Activated CD8-positive, alpha-beta memory T cell treated with anti-CD3 and anti-CD28 coated beads, Interleukin-2, amount 10 ng/mL, durations not matched to agents 7 days and 5 days (primary cell): ENCODE measurements at places on chromosomes 3 and 15. TPM values are rescaled to one million over a fixed set of nuclear protein-coding genes. Genes with fewer than 3 reads are reported as not detected.

GRCh38 chr15:71734709-71735384 is 75.5 kb upstream of the NR2E3 start:
- peaks cover 13% of the 10 kb centered on the region for H3K27me3 ChIP-seq
- no peak overlapping the region for H3K27ac ChIP-seq
- no peak overlapping the region for H3K4me3 ChIP-seq
- no peaks in the 10 kb centered on the region for H3K4me1 ChIP-seq
- no peaks in the 10 kb centered on the region for H3K36me3 ChIP-seq

The P2RY14 gene
- 4.7 TPM for total RNA-seq

- H3K36me3 ChIP-seq: no peaks in the 10 kb centered on the region
- H3K27me3 ChIP-seq: peaks cover 44% of the 10 kb centered on the region
- H3K4me3 ChIP-seq: peak within 1 kb of the TSS; percentile 83
- H3K27ac ChIP-seq: peak within 1 kb of the TSS; percentile 76
- H3K4me1 ChIP-seq: peaks cover 21% of the 10 kb centered on the region
Observed at GRCh38 chr15:51622604-51623370, at the start of gene DMXL2. TSS of gene DMXL2 (minus strand) at chr15:51622771. CDS start at chr15:51622545, 226 bp downstream.

- no peak overlapping the region for H3K27ac ChIP-seq
- no peak overlapping the region for H3K4me3 ChIP-seq
- H3K27me3 ChIP-seq: peaks cover 28% of the 10 kb centered on the region
Observed at GRCh38 chr3:13461169-13462124, 18.7 kb upstream of the HDAC11 start.

DNA sequence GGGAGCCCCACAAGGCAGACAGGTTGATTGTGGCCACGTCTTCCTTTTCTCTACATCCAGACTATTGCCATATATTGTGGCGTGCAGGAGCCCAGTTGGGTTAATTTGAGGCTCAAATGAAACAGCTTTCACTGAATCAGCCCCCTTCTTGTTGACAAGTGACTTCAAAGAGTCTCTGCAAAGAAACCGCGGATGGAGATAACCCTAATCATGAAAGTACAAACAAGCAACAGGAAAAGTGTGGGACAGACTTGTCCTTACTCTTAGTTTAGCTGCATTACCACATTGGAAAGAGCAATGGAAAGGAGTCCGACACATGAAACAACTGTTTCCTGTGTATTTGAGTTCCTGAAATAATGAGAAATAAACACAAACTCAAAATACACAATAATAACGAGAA is 3.3 kb downstream of the TMEM40 start:
- no peak for DNase-seq
- H3K4me1 ChIP-seq: peaks cover 7% of the 10 kb centered on the region
- H3K36me3 ChIP-seq: no peaks in the 10 kb centered on the region
- no peak overlapping the region for H3K27ac ChIP-seq
- peaks cover 23% of the 10 kb centered on the region for H3K27me3 ChIP-seq

- DNase-seq: no peak
- H3K27ac ChIP-seq: no peak overlapping the region
- no peaks in the 10 kb centered on the region for H3K36me3 ChIP-seq
- no peaks in the 10 kb centered on the region for H3K27me3 ChIP-seq
Observed at GRCh38 chr3:148646126-148646665, 51.5 kb upstream of the AGTR1 start.

- DNase-seq: no peak
- peaks cover 74% of the 10 kb centered on the region for H3K4me1 ChIP-seq
- H3K27me3 ChIP-seq: no peaks in the 10 kb centered on the region
- H3K27ac ChIP-seq: peak overlapping the region; percentile 80
Observed at GRCh38 chr3:66481071-66482017, 19.5 kb downstream of the LRIG1 start.

DNA sequence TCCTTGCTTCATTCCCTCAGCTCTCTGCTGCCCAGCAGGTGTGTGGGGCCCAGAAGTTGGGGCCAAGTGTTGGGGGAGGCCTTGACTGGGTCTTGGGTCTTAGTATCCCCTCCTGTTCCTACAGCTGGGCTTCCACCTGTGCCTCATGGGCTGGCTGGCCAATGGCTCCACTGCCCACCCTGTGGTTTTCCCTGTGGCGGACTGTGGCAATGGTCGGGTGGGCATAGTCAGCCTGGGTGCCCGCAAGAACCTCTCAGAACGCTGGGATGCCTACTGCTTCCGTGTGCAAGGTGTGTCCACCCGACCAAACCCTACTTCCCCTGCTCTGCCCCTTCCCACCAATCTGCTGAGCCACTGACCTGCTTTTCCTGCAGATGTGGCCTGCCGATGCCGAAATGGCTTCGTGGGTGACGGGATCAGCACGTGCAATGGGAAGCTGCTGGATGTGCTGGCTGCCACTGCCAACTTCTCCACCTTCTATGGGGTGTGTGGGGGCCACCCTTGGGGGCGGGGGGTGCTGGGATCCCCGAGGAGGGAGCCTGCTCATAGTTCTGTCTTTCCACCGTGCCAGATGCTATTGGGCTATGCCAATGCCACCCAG is 10.9 kb downstream of the NT5DC2 start:
- peaks cover 5% of the 10 kb centered on the region for H3K36me3 ChIP-seq
- no peak for DNase-seq
- no peaks in the 10 kb centered on the region for H3K27me3 ChIP-seq
- no peaks in the 10 kb centered on the region for H3K4me1 ChIP-seq

- peaks cover 1% of the 10 kb centered on the region for H3K36me3 ChIP-seq
- H3K27me3 ChIP-seq: no peaks in the 10 kb centered on the region
- H3K4me3 ChIP-seq: no peak overlapping the region
- H3K27ac ChIP-seq: no peak overlapping the region
Observed at GRCh38 chr15:89052474-89052873, 35.8 kb upstream of the ABHD2 start.

- no peak overlapping the region for H3K27ac ChIP-seq
- H3K4me1 ChIP-seq: peaks cover 20% of the 10 kb centered on the region
- no peak overlapping the region for H3K4me3 ChIP-seq
- H3K27me3 ChIP-seq: no peaks in the 10 kb centered on the region
- H3K36me3 ChIP-seq: peaks cover 9% of the 10 kb centered on the region
Observed at GRCh38 chr3:151890721-151891141, 17.3 kb downstream of the SUCNR1 start.

The SLC28A2 gene
- not detected for total RNA-seq

The GOLGA6L7 gene
- total RNA-seq: not detected

DNA sequence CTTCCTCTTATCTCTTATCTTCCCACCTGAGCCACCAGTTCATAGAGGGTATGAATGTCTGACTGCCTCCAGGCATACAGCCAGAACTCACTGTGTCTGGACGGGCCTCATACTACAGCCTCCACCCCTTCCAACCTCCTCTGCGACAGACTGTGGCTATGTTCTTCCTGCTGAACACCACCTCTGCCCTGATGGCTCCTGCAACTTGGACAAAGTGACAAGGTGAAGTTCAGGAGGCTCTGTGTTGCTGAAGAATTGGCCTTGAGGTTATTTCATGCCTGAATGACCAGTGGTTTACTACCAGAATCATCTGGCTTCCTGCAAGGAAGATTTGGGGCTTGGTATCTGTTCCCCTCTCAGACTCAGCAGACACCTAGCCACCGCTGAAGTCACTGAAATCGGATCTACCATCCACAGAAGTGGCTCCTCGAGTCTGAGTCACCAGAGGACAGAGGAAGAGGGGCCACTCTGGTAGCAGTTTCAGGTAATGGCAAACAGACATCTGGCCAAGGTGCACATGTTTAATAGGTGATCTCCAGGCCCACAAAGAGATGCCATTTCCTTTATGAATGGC is 14.2 kb upstream of the ULK3 start:
- H3K4me3 ChIP-seq: no peak overlapping the region
- peaks cover 11% of the 10 kb centered on the region for H3K36me3 ChIP-seq
- H3K27ac ChIP-seq: peak overlapping the region; percentile 91
- no peaks in the 10 kb centered on the region for H3K27me3 ChIP-seq
- no peak for DNase-seq

GRCh38 chr3:195704433-195704999 is 16.3 kb upstream of the MUC20 start:
- DNase-seq: peak; percentile 36
- no peak overlapping the region for H3K4me3 ChIP-seq
- H3K27ac ChIP-seq: no peak overlapping the region
- H3K27me3 ChIP-seq: no peaks in the 10 kb centered on the region
- peaks cover 3% of the 10 kb centered on the region for H3K36me3 ChIP-seq

The ST8SIA2 gene
- not detected for total RNA-seq

DNA sequence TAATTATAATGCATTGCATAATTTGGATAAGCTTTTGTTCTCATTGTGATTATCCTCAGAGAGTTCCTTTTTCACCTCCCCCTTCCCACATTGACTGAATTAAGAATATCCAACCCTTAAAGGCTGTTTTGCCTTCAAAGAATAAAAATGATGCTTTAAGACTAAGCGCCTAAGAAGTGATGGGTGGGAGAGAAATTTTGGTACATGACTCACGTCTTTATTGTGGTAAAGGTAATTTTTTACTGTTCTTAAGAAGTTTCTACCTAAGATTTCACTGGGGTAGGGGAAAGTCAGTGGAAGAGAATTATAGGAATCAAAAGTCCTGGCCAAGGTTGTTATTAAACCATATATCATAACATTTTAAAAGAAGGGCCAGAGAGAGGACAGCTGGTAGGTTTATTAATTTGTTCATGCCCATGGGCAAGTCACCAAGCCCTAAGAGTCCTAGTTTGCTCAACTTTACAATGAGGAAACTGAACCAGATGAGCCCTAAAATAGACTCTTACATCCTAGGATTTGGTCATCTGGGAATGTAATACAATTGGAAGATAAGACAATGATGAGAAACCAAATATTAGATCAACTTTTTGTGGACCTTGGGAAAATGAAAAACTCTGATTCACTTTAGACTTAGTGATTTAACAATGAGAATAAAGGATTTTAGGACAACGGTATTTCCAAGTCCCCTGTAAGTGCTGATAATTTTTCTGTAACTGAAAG is 101.1 kb upstream of the RASGRP1 start:
- DNase-seq: no peak
- no peak overlapping the region for H3K27ac ChIP-seq
- peaks cover 66% of the 10 kb centered on the region for H3K4me1 ChIP-seq
- H3K27me3 ChIP-seq: no peaks in the 10 kb centered on the region
- H3K36me3 ChIP-seq: peaks cover 25% of the 10 kb centered on the region
- no peak overlapping the region for H3K4me3 ChIP-seq

The SPTSSB gene
- total RNA-seq: not detected

The EIF4E3 gene
- total RNA-seq: 61.9 TPM

DNA sequence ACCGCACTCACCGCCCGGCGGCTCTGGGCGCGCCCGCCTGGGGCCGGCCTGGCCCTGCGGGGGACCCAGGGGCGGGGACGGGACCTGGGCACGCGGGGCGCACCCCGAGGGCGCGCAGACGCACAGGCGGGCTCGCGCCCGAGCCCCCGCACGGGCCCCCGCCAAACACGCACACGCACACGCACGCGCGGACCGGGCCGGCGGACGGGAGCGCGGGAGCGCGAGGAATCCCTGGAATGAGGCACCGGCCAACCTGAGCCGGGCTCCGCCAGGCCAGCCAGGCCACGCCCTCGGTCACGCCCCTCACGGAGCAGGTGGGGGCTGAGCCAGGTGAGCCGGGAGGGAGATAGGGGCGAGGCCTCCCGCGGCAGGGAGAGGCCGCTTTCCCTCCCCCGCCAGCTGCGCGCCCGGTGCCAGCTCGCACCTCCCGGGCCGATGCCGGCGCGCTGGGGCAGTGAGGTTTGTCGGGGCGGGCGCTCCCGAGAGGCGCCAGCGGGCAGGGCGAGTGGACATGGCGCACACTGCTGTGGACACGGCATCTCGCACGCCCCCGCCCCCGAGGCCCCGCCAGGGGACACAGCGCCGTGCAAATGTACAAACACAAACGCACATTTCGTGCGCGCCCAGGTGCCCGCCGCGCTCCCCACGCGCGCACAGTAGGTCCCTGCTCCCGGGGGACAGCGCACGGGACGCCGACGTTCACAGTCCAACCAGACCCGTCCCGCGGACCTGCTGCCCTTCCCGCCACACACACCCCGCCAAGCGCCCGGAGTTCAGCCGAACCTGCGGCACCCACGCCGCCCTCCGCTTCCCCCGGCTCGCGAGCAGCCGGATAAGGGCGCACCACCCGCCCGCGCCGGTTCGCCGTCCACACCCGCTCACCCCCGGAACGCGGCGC is 75.9 kb upstream of the VGLL4 start:
- peak overlapping the region; percentile 40 for H3K27ac ChIP-seq
- H3K4me3 ChIP-seq: peak overlapping the region; percentile 93
- H3K36me3 ChIP-seq: no peaks in the 10 kb centered on the region

DNA sequence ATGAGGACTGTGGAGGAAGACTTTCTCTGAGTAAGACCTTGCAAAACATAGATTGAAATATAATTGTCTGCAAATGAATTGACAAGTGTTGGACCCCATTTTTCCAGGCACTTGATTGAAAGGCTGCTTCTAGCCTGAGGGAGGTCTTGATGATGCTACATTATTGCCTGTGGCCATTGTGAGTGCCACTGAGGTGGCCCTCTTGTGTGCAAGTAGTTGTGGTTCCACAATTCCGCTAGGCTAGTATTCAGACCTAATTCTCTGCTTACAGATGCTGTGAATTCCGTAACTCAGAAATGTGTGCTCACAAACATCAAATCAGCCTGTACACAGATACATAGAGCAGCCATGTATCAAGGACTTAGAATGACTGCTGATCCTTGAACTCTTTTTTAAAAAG is 34.7 kb downstream of the FNDC3B start:
- no peaks in the 10 kb centered on the region for H3K4me1 ChIP-seq
- DNase-seq: no peak
- H3K27ac ChIP-seq: no peak overlapping the region
- peaks cover 10% of the 10 kb centered on the region for H3K36me3 ChIP-seq
- H3K4me3 ChIP-seq: no peak overlapping the region
- no peaks in the 10 kb centered on the region for H3K27me3 ChIP-seq

DNA sequence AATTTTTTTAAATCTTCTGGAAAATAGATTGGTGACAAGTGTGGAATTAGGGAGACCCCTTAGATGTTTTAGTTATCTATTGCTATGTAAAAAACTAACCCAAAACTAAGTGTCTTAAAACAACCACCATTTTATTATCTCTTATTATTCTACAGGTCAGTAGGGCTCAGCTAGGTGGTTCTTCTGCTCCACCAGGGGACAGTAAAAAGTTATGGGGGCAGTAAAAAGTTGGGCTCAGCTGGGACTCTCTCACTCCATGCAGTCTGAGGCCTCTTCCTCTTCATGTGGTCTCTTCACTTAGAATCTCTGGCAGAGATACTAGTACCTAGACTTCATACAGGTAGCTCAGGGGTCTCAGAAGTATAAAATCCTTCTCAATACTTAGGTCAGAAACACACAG is 18.0 kb upstream of the DIS3L start:
- H3K27me3 ChIP-seq: peaks cover 16% of the 10 kb centered on the region
- no peak for DNase-seq
- no peaks in the 10 kb centered on the region for H3K36me3 ChIP-seq
- H3K27ac ChIP-seq: no peak overlapping the region

The LRRC31 gene
- not detected for total RNA-seq

- H3K4me1 ChIP-seq: no peaks in the 10 kb centered on the region
- H3K27ac ChIP-seq: no peak overlapping the region
- DNase-seq: peak; percentile 68
- no peak overlapping the region for H3K4me3 ChIP-seq
Observed at GRCh38 chr15:26889298-26889898, 22.5 kb downstream of the GABRA5 start.

The EPB42 gene
- total RNA-seq: not detected

DNA sequence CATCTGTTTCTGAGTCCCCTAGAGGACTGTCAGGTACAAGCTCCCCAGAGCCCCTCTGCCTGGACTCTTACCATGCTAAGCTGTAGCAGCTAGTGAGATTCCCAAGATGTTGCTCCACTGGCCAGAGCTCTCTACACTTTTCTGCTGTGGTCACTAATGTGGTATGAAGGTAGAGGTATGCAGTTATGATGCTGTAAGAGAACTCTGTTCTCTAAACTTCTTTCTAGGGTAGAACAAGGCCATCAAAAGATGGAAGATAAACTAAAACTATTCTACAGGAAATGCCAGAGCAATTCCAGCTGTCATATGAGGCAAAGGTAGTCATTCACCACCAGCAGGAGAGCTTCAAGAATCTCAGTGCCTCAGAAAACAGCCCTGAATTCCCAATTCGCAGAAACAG is 517.4 kb upstream of the ARRDC4 start:
- no peak overlapping the region for H3K4me3 ChIP-seq
- H3K27ac ChIP-seq: no peak overlapping the region
- no peaks in the 10 kb centered on the region for H3K27me3 ChIP-seq
- no peaks in the 10 kb centered on the region for H3K36me3 ChIP-seq
- DNase-seq: no peak
- H3K4me1 ChIP-seq: no peaks in the 10 kb centered on the region
